ENCODE measurements at places on chromosomes 12 and 14.

- no peak for DNase-seq
Observed at GRCh38 chr12:69613351-69613750, 2.6 kb upstream of the LRRC10 start.

DNA sequence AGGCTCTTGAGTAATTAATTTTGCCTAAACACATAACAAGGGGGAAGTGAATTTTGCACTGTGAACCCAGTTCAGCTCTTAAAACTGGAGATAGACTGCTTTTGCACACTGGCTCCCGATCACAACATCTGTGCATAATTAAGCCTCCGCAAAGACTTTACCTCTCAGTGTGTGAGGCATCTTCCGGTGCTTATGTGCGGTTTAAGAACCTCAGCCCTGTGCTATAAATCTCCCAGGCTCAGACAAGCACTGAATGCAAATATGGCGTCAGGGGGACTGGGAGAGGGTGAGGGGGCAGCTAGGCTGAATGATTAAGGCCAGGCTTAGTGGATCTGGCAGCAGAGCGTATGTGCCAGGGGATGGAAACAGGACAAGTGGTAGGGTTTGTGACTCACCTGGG, 103.3 kb downstream of the ADCK1 start:
- no peak for DNase-seq

GRCh38 chr14:59803052-59803540, 67.5 kb downstream of the RTN1 start:
- DNase-seq: no peak

- DNase-seq: no peak
Observed at GRCh38 chr14:93128725-93129459, 13.2 kb upstream of the ITPK1 start.

Data from BE2C (cell line).